CD4-positive, alpha-beta T cell treated with Interleukin-21 for 1 hour (primary cell): ENCODE measurements at places on chromosomes 6 and 20.

GRCh38 chr20:13424174-13424833 lies 203.2 kb downstream of the ISM1 start:
- no peak for DNase-seq

- DNase-seq: no peak
Observed at GRCh38 chr6:91580635-91581034, 993.8 kb upstream of the MAP3K7 start.

- no peak for DNase-seq
Observed at GRCh38 chr6:170266061-170266825, 24.6 kb downstream of the DLL1 start.

DNA sequence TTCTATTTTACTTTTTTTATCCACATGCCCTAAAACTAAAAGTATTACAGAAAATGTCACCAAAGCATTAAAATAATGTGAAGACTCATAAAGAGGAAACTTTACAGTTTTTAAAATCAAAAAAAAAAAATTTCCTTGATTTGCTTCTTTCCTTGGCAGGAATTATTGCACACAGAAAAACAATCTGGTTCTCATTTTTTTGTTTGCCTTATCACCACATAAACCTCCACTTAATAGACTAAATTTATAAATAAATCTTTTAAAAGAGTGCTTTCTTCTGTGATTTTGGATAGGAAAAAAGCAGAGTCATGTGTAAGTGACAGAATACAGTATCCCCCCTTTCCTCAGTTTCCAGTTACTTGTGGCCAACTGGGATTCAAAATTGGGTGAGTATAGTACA lies 695.1 kb upstream of the CITED2 start:
- DNase-seq: no peak

- DNase-seq: no peak
Observed at GRCh38 chr6:61688165-61688564, 597.9 kb downstream of the KHDRBS2 start.

- no peak for DNase-seq
Observed at GRCh38 chr6:151763303-151763702, 44.2 kb upstream of the ESR1 start.

GRCh38 chr6:14094721-14095120 lies 22.9 kb upstream of the CD83 start:
- DNase-seq: no peak

DNA sequence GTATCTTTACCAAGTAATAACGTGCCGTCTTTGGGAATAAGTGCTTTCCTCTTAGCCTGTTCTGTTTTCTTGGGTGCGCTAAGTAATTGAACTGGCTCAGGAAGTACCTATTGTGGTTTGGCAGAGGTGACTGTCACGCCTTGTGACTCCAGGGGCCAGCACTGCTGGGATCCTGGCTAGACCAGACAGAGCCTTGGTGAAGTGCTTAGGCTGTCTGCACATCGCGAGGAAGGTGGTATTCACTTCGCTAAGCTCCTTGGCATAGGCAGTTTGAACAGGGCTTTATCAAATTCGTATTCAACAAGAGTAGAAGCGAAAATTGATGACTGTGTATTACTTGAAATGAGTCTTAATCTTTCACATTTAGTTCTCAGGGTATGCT lies 17.6 kb downstream of the PRDM1 start:
- DNase-seq: peak; percentile 72

GRCh38 chr6:4948781-4949450 lies 54.9 kb downstream of the RPP40 start:
- no peak for DNase-seq

GRCh38 chr6:39282774-39283173 lies 31.4 kb downstream of the KCNK17 start:
- no peak for DNase-seq

DNA sequence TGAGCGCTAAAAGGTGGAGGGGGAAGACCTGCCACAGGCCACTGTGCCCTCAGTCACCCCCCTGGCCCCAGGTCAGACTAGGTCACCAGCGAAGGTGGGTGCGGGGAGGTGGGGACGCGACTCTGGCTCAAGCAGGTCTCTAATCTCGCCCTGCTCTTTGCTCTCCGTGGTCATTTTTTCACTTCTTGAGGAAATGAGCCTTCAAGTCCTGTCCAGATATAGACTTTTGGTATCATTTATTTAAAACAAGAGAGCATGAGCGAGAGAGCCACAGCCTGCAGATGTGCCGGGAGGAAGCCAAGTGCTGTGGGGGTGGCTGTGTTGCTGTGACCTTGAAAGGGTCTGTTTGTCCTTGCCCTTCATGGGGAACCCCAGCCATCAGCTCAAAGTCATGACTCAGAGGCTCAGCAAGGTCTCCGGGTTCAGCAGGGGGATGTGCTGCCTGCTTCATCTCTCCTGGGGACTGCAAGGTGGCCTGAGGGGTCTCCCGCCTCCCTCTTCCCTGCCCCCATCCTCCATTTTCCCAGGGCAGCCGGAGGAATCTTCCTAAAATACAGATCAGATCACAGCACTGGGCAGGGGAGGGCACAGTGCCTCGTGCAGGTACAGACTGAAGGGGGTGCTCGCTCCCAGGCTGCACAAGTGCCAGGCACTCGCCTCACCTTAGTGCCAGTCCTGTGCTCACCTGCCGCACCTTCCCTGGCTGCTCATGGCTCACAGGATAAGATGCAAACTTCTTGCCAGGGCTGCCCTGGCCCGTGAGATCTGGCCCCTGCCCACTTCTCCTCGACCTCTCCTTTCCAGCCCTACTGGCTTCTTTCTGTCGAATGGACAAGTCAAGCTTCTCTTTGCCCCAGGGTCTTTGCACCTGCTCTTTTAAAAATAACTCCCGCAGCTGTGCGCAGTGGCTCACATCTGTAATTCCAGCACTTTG lies 26.5 kb downstream of the SULF2 start:
- DNase-seq: no peak
